ENCODE measurements at places on chromosomes 12 and 14.

- H3K4me1 ChIP-seq, result peaks cover 33% of the 10 kb centered on the region
- H3K4me3 ChIP-seq, result no peak overlapping the region
- H3K36me3 ChIP-seq, result no peaks in the 10 kb centered on the region
- DNase-seq, result no peak
- H3K27ac ChIP-seq, result peak overlapping the region; percentile 84
Measured at GRCh38 chr12:92561543-92561899, 141.3 kb upstream of the PLEKHG7 start.

DNA sequence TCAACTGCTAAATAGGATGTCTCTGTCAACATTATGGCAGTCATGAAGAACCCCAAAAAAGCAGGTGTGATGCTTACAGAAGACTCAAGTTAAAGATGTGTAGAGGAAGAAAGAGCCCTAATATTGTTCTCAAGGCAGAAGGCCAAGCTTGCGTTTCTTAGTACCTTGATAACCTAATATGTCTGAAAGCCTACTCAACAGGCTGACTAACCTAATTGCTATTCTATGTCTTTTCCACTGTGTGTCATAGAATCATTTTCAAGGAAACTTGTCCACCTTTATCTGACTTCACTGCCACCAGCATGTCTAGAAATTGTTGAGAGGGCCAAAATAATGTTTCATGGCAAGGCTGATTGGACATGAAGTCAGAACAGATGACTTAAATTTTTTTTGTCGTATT lies 373.2 kb downstream of the BTG1 start:
- H3K27ac ChIP-seq, result no peak overlapping the region
- H3K36me3 ChIP-seq, result no peaks in the 10 kb centered on the region
- H3K4me1 ChIP-seq, result peaks cover 9% of the 10 kb centered on the region
- H3K27me3 ChIP-seq, result no peaks in the 10 kb centered on the region
- DNase-seq, result no peak

GRCh38 chr14:74213907-74214803 lies 25.1 kb upstream of the VSX2 start:
- H3K4me1 ChIP-seq, result no peaks in the 10 kb centered on the region
- H3K4me3 ChIP-seq, result no peak overlapping the region

- no peaks in the 10 kb centered on the region for H3K27me3 ChIP-seq
- H3K36me3 ChIP-seq, result peaks cover 4% of the 10 kb centered on the region
- H3K27ac ChIP-seq, result no peak overlapping the region
- DNase-seq, result no peak
Measured at GRCh38 chr14:93811020-93811419, 22.7 kb upstream of the PRIMA1 start.

GRCh38 chr12:93191423-93191822 lies 186.3 kb upstream of the NUDT4 start:
- no peak for DNase-seq
- H3K4me1 ChIP-seq, result peaks cover 14% of the 10 kb centered on the region
- H3K36me3 ChIP-seq, result no peaks in the 10 kb centered on the region
- H3K27me3 ChIP-seq, result no peaks in the 10 kb centered on the region

DNA sequence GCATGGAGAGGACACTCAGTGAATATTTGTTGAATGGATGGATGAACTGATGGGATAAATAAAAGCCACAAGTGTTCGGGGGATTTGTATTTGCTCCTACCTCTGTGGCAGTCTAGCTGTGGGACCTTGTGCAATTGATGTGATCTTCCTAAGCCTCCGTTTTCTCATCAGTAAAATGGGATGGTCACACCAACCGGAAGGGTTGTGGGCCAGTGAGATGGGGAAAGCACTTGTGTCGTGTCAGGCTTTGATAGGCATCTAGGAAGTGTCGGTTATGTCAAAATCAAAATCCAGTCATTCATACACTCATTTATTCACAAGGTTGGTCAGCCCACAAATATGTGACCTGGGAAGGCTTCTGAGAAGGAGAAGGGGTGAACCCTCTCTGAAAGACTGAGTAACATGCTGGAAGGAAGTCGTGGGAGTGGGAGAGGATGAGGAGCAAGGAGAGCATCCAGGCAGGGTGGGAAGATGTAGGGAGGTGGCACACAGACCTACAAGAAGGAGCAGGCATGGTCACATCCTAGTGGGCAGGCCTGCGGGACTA lies 7.8 kb upstream of the SERPINA9 start:
- peaks cover 1% of the 10 kb centered on the region for H3K36me3 ChIP-seq
- DNase-seq, result no peak
- no peak overlapping the region for H3K4me3 ChIP-seq
- H3K4me1 ChIP-seq, result peaks cover 53% of the 10 kb centered on the region

- peaks cover 1% of the 10 kb centered on the region for H3K36me3 ChIP-seq
- H3K27ac ChIP-seq, result no peak overlapping the region
- H3K27me3 ChIP-seq, result no peaks in the 10 kb centered on the region
- DNase-seq, result no peak
Measured at GRCh38 chr14:93073358-93073707, 42.4 kb downstream of the ITPK1 start.

DNA sequence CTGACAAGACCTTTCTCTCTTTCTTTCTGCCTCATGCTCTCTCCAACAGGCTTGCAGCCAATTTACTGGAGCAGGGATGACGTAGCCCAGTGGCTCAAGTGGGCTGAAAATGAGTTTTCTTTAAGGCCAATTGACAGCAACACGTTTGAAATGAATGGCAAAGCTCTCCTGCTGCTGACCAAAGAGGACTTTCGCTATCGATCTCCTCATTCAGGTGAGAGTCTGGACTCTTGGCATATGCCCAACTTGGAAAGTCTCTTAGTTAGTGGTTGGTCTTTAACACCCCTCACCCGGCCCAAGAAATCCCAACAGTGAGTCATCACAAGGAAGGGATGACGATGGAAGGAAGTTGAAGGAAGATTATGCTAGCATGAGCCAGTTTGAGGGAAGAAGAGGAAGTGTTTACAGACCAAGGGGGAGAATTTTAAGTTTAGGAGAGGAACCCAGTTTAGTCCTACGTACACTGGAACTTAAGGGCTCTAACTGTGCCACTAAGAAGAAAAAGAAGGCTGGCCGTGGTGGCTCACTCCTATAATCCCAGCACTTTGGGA lies 189.7 kb downstream of the ETV6 start:
- no peaks in the 10 kb centered on the region for H3K27me3 ChIP-seq
- no peak overlapping the region for H3K4me3 ChIP-seq
- H3K36me3 ChIP-seq, result peaks cover 22% of the 10 kb centered on the region
- peaks cover 37% of the 10 kb centered on the region for H3K4me1 ChIP-seq

- peaks cover 2% of the 10 kb centered on the region for H3K36me3 ChIP-seq
- H3K4me3 ChIP-seq, result no peak overlapping the region
Measured at GRCh38 chr14:51424041-51424440, 184.0 kb downstream of the TMX1 start.

Data from chondrocyte (in vitro differentiated cells).